ENCODE measurements at places on chromosomes 1 and 21. TPM values are rescaled to one million over a fixed set of nuclear protein-coding genes. Genes with fewer than 3 reads are reported as not detected.
A peak's percentile ranks its signal among the peaks of the same experiment; 100 is the strongest.

The LCE1C gene
- not detected for total RNA-seq

- no peak overlapping the region for H3K27ac ChIP-seq
- H3K4me1 ChIP-seq = peaks cover 9% of the 10 kb centered on the region
- H3K36me3 ChIP-seq = no peaks in the 10 kb centered on the region
- no peak for DNase-seq
- H3K27me3 ChIP-seq = peaks cover 14% of the 10 kb centered on the region
These were observed 33.4 kb downstream of the PTGER3 start for GRCh38 chr1:71014178-71014579.

DNA sequence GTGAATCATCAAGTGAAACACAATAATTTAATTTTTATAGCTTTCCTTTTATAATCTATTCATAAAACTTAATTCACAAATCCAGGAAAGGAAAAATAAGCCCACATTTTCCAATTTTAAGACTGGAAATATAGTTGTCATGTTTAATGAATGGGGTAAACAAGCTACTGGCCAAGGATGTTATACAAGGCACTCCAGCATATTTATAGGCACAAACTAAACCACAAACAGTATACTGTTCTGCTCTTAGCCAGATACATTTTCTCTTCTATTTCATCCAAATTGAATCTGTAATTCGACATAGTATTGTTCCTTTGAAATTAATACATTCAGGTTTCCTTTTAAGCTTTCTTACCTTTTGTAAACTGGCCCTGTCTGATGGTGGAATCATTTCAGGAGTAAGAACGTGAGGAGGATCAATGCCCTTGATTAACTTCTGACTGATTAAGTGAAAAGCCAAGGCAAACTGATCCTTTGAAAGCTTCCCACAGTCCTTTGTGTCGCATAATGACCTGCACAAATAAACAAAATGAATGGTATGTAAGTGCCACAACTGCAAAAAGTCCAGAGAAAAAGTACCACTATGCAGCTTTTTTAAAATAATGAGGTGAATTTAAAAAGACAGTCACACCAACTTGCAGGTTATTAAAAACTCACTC, 74.4 kb downstream of the EPS15 start:
- peak overlapping the region; percentile 23 for H3K27ac ChIP-seq
- peaks cover 42% of the 10 kb centered on the region for H3K4me1 ChIP-seq
- peaks cover 5% of the 10 kb centered on the region for H3K36me3 ChIP-seq
- no peak overlapping the region for H3K4me3 ChIP-seq
- DNase-seq = no peak

- H3K4me1 ChIP-seq = no peaks in the 10 kb centered on the region
- no peak overlapping the region for H3K27ac ChIP-seq
- H3K36me3 ChIP-seq = no peaks in the 10 kb centered on the region
- peaks cover 4% of the 10 kb centered on the region for H3K27me3 ChIP-seq
- DNase-seq = no peak
These were observed 325.0 kb downstream of the HLX start for GRCh38 chr1:221204055-221204833.

GRCh38 chr21:43892984-43893535, 28.0 kb downstream of the AGPAT3 start:
- H3K4me3 ChIP-seq = no peak overlapping the region
- peaks cover 10% of the 10 kb centered on the region for H3K36me3 ChIP-seq
- H3K27ac ChIP-seq = no peak overlapping the region
- no peak for DNase-seq
- H3K4me1 ChIP-seq = peaks cover 3% of the 10 kb centered on the region
- no peaks in the 10 kb centered on the region for H3K27me3 ChIP-seq
